Suprapubic skin (tissue), 4 donors: ENCODE measurements at places on chromosomes 6 and 20.

DNA sequence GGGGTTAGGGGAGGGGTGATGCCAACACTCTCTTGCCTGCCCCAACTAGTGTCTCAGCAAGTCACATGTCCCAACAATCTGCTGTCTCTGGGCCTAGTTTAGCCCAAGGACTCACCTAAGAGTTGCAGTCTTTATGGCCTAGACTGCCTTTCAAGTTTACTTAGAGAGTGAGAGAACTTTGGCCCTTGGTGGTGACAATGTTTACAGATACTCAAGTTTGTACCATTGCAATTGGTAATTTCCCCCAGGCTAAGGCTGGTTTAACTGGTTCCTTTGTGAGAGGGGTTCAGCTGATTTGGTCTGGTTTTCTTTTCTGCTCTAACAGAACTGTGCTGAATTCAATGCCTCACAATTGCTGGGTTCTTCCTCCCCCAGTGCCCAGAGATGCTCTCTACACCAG is 1279.9 kb upstream of the EYS start:
- no peak for DNase-seq
- no peaks in the 10 kb centered on the region for H3K36me3 ChIP-seq
- no peak overlapping the region for H3K27ac ChIP-seq
- no peaks in the 10 kb centered on the region for H3K4me1 ChIP-seq
- no peak overlapping the region for H3K4me3 ChIP-seq

DNA sequence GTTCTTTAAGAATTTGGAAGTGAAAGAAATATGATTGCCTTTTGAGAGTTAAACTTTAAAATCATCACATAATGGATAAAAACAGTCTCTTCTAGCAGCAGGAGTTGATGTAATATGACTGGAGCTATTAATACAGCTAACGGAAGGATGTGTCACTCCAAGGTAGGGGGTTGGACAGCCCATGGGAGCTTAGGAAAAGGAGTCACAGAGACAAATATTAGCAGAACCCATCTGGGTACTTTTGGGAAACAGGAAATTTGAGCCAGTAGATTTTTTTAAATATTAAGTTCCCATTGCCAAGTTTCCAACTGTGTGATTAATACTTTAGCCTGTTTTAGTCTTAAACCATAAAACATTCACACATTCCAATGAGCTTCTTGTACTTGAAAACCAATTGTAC is 164.7 kb upstream of the RIMS1 start:
- H3K27me3 ChIP-seq, result no peaks in the 10 kb centered on the region
- H3K36me3 ChIP-seq, result no peaks in the 10 kb centered on the region
- no peak overlapping the region for H3K27ac ChIP-seq

GRCh38 chr6:9851541-9852380 is 563.1 kb downstream of the TFAP2A start:
- no peaks in the 10 kb centered on the region for H3K4me1 ChIP-seq
- no peaks in the 10 kb centered on the region for H3K36me3 ChIP-seq
- DNase-seq, result no peak
- H3K27ac ChIP-seq, result no peak overlapping the region
- no peaks in the 10 kb centered on the region for H3K27me3 ChIP-seq

DNA sequence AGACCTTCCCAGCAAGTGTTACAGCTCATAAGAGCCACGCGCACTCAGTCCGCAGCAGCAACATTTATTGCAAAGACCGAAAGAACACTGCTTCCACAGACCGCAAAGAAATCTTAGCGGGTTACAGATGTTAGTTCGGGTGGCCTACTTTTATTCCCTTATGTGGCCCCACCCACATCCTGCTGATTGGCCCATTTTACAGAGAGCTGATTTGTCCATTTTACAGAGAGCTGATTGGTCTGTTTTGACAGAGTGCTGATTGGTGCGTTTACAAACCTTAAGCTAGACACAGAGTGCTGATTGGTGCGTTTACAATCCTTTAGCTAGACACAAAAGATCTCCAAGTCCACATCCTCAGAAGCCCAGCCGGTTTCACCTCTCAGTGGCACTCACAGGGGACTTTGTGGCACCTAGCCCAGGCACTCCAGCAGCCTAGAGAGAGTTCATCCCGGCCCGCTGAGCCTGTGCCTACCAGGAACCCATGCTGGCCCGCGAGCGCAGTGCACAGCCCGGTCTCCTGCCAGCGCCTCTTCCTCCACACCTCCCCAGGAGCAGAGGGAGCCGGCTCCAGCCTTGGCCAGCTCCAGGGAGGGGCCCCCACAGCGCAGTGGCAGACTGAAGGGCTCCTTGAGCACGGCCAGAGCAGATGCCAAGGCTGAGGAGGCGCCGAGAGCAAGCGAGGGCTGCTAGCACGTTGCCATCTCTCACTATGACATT is 244.3 kb upstream of the TSHZ2 start:
- no peaks in the 10 kb centered on the region for H3K4me1 ChIP-seq
- no peaks in the 10 kb centered on the region for H3K27me3 ChIP-seq
- H3K4me3 ChIP-seq, result no peak overlapping the region
- no peak overlapping the region for H3K27ac ChIP-seq
- DNase-seq, result no peak
- H3K36me3 ChIP-seq, result no peaks in the 10 kb centered on the region

- no peaks in the 10 kb centered on the region for H3K36me3 ChIP-seq
- H3K4me1 ChIP-seq, result peaks cover 57% of the 10 kb centered on the region
- DNase-seq, result no peak
- no peak overlapping the region for H3K27ac ChIP-seq
Observed at GRCh38 chr6:37988696-37989095, 169.2 kb downstream of the ZFAND3 start.

GRCh38 chr6:116411284-116411623 is 40.5 kb downstream of the DSE start:
- no peak for DNase-seq
- H3K4me1 ChIP-seq, result peaks cover 24% of the 10 kb centered on the region
- no peaks in the 10 kb centered on the region for H3K36me3 ChIP-seq
- H3K4me3 ChIP-seq, result no peak overlapping the region
- H3K27ac ChIP-seq, result peak overlapping the region; percentile 8

DNA sequence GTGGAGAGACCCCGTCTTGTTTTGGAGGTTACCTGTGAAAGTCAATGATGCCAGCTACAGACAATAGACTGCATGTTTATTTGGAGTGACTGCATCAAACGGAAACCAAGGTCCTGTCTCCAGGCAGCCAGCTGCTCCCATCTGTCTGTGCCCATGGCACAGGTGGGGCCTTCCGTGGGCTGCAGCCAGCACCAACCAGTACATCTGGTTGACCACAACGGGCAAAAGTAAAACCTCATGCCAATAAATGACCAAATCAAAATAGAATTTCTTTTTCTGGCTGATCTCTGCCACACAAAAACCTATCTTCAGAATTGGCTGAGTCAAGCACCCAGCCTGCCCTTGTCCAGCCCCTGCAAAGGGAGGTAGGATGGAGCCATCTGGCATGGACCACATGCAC is 33.5 kb downstream of the DLL1 start:
- no peaks in the 10 kb centered on the region for H3K4me1 ChIP-seq
- no peak overlapping the region for H3K4me3 ChIP-seq
- H3K36me3 ChIP-seq, result no peaks in the 10 kb centered on the region
- H3K27me3 ChIP-seq, result peaks cover 12% of the 10 kb centered on the region
- peak; percentile 38 for DNase-seq

- H3K27ac ChIP-seq, result no peak overlapping the region
- no peaks in the 10 kb centered on the region for H3K4me1 ChIP-seq
- no peak overlapping the region for H3K4me3 ChIP-seq
- H3K36me3 ChIP-seq, result no peaks in the 10 kb centered on the region
- no peaks in the 10 kb centered on the region for H3K27me3 ChIP-seq
Observed at GRCh38 chr6:83985308-83985713, 48.3 kb upstream of the MRAP2 start.

GRCh38 chr6:159890792-159891191 is at the start of gene MAS1:
Gene MAS1, plus strand, starts transcription at chr6:159890988. Its CDS starts 15,968 bp downstream, at chr6:159906956.
- no peak within 1 kb of the TSS for H3K4me3 ChIP-seq
- no peak within 1 kb of the TSS for H3K27ac ChIP-seq
- no peaks in the 10 kb centered on the region for H3K4me1 ChIP-seq
- no peaks in the 10 kb centered on the region for H3K36me3 ChIP-seq
- peaks cover 59% of the 10 kb centered on the region for H3K27me3 ChIP-seq

DNA sequence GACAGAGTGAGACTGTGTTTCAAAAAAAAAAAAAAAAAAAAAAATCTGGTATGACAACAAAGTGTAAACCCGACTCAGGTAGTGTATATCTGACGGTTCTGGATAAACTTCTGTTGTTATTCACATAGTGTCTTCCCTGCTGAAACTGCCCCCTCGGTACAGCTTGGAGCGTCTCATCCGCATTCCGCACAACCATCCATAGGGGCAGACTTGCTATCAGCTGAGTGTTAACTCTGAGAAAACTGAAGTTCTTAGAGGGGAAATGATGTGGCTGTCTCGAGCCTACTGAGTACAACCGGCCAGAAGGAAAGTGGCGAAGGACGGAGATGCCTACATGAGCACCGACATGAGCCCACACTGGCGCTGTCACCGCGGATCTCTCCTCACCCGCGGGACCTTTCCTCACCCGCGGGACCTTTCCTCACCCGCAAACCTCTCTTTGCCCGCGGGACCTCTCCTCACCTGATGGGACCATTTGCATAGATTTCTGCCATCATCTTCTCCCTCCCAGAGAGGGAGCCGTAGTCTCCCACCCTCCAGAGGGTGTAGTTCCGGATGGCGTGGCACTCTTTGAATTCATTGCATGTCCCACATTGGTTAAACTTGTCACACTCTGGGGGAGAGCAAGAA is 9.8 kb downstream of the CTSZ start:
- no peak overlapping the region for H3K27ac ChIP-seq
- DNase-seq, result no peak
- no peaks in the 10 kb centered on the region for H3K27me3 ChIP-seq
- H3K36me3 ChIP-seq, result peaks cover 92% of the 10 kb centered on the region
- H3K4me1 ChIP-seq, result no peaks in the 10 kb centered on the region

- peak within 1 kb of the TSS; percentile 86 for H3K27ac ChIP-seq
- peak; percentile 94 for DNase-seq
- peak within 1 kb of the TSS; percentile 93 for H3K4me3 ChIP-seq
- H3K4me1 ChIP-seq, result peaks cover 36% of the 10 kb centered on the region
- peaks cover 5% of the 10 kb centered on the region for H3K27me3 ChIP-seq
- H3K36me3 ChIP-seq, result no peaks in the 10 kb centered on the region
Observed at GRCh38 chr6:148746363-148747144, at the start of gene UST. Gene UST, plus strand, starts transcription at chr6:148747030. Its CDS starts 401 bp downstream, at chr6:148747431.

DNA sequence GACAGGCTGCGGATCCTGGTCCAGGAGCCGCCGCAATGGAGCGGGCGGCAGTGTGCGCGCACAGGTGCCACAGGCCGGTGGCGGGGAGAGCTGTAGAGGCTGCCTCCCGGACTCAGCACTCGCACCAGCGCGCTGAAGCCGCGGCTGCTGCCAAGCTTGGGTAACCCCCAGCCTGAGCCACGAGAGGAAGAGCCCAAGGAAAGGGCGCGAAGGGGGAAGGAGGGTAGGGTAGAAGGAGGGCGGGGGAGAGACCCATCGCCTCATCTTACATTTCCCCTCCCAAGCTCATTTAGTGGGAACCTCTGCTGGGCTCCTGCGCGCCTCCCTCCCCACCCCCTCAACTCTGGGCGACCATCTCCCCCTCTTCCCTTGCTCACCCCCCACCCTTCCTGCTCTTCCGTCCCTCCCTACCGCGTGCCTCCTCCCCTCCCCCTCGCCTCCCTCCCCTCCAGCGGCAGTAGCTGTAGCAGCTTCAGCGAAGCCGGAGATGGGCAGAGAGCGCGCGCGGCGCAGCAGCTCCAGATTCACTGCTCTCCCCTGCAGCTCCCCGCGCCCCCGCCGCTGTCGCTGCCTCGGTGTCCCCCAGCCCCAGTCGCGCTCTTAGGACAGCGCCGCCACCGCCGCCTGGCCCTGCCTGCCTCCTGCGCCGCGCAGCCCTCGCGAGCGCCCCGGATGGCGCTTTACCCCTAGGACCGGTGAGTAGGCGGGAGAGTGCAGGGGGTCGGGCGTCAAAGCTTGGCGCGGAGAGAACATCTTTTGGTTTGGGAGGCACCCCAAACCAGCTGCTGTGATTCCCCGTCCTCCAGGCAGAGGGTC is at the start of gene FUT9:
TSS of gene FUT9 (plus strand) at position 457 of the 816 bp plus-strand sequence. CDS start 187,182 bp downstream, outside the sequence.
- no peaks in the 10 kb centered on the region for H3K4me1 ChIP-seq
- no peaks in the 10 kb centered on the region for H3K36me3 ChIP-seq
- peaks cover 23% of the 10 kb centered on the region for H3K27me3 ChIP-seq
- no peak within 1 kb of the TSS for H3K27ac ChIP-seq

DNA sequence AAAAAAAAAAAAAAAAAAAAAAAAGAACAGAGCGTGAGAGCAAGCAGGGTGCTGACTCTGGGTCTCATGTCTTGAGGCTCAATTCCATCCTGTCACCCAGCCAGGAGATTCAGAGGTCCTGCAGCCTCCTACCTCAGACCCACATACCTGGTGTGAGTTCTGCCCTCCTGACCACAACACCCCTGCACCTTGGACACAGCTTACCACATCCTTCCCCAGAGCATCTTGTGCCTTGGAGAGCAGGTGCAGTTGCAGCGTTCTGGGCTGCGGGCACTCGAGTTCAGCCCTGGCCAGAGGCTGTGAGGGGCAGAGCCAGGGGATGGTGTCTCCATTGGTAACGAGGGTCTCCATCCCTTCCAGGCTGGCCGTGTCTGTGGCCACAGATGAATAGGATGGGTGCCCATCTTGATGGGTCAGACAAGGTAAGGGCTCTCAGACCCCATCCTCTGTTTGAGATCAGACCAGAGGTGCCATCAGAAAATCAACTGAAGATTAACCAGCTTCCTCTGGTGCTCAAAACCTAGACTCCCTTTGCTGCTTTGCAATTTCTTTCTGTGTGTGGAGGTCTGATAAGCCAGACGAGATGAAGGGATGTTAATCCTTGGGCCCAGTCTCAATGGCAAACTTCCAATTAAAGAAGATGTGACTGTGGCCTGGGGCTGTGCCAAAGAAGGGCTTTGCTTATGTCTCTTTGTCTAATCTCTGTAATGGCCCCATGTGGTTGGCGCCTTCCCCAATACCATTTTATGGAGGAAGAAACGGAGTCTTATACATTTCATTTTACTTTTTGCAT is 14.7 kb upstream of the ZNF831 start:
- no peak overlapping the region for H3K27ac ChIP-seq
- peaks cover 72% of the 10 kb centered on the region for H3K4me1 ChIP-seq
- H3K27me3 ChIP-seq, result no peaks in the 10 kb centered on the region
- no peak overlapping the region for H3K4me3 ChIP-seq
- H3K36me3 ChIP-seq, result no peaks in the 10 kb centered on the region

- H3K36me3 ChIP-seq, result no peaks in the 10 kb centered on the region
- H3K4me1 ChIP-seq, result no peaks in the 10 kb centered on the region
- H3K4me3 ChIP-seq, result no peak overlapping the region
- DNase-seq, result no peak
Observed at GRCh38 chr20:19642860-19643259, 115.2 kb upstream of the RIN2 start.

- H3K36me3 ChIP-seq, result no peaks in the 10 kb centered on the region
- no peak overlapping the region for H3K27ac ChIP-seq
- H3K4me3 ChIP-seq, result no peak overlapping the region
- peaks cover 41% of the 10 kb centered on the region for H3K4me1 ChIP-seq
- no peaks in the 10 kb centered on the region for H3K27me3 ChIP-seq
Observed at GRCh38 chr6:35305117-35305516, 7.5 kb downstream of the DEF6 start.
